Activated CD4-positive, alpha-beta T cell treated with anti-CD3 and anti-CD28 coated beads for 36 hours (primary cell): ENCODE measurements at places on chromosomes 5 and 9. TPM values are rescaled to one million over a fixed set of nuclear protein-coding genes. Genes with fewer than 3 reads are reported as not detected.

CCL27 gene
- 0.23 TPM for total RNA-seq

PCDHB3 gene
- total RNA-seq = not detected

ANKRD55 gene
- total RNA-seq = 3.7 TPM

NEUROG1 gene
- not detected for total RNA-seq

DNA sequence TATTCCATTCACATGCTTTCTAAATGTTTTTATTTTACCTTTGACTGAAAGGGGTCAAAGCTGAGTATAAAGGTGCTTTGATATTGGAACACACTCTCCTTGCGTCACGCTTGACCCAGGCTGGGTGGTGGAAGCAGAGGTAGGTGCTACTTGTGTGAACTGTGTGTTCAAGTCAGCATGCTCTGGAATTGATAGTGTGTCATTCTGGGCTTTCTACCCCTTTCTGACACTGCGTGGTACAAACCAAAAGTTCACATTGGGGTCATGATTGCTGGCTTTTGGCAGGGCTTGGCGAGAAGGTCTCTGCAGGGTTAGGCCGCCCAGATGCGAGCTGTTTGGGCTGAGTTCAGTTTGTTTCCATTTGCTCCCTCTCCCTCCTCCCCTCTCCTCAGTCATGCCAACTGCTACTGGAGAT, 131.8 kb downstream of the ADAMTSL1 start:
- peaks cover 2% of the 10 kb centered on the region for H3K27me3 ChIP-seq
- no peak overlapping the region for H3K27ac ChIP-seq
- DNase-seq = no peak
- no peaks in the 10 kb centered on the region for H3K4me1 ChIP-seq
- no peak overlapping the region for H3K4me3 ChIP-seq

- no peaks in the 10 kb centered on the region for H3K36me3 ChIP-seq
- H3K4me3 ChIP-seq = no peak overlapping the region
- peaks cover 10% of the 10 kb centered on the region for H3K27me3 ChIP-seq
Measured at GRCh38 chr5:41707853-41708603, 162.2 kb downstream of the OXCT1 start.

IL7R gene
- 236 TPM for total RNA-seq

DNA sequence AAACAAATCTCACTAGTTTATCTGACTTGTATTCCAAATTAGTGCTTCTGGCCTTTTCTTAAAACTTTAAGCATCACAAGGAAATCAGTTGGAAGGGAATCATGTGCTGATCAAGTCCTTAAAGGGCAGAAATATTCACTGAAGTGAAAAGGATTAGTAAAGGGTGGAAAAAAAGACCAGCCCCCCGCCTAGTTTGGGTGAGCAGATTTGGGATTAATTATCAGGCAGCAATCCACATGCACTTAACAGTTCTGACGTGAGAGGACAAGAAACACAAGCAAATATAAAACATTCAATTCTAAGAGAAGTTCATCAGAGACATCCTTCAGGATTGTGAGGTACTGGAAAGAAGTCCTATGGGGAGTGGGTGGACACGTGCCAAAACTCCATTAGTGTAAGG, at the start of gene TYRP1:
Gene TYRP1 (plus strand): TSS at position 245 of the 400 bp plus-strand sequence. CDS start 612 bp downstream, outside the sequence.
- H3K27me3 ChIP-seq = no peaks in the 10 kb centered on the region
- H3K27ac ChIP-seq = no peak within 1 kb of the TSS
- no peak within 1 kb of the TSS for H3K4me3 ChIP-seq

GRCh38 chr5:148042881-148043280, 20.9 kb upstream of the SPINK5 start:
- H3K27me3 ChIP-seq = no peaks in the 10 kb centered on the region
- no peak for DNase-seq
- no peaks in the 10 kb centered on the region for H3K36me3 ChIP-seq
- no peak overlapping the region for H3K4me3 ChIP-seq
- no peak overlapping the region for H3K27ac ChIP-seq
- H3K4me1 ChIP-seq = no peaks in the 10 kb centered on the region

GRCh38 chr5:142630927-142631539, 54.9 kb downstream of the FGF1 start:
- no peaks in the 10 kb centered on the region for H3K4me1 ChIP-seq
- no peak overlapping the region for H3K27ac ChIP-seq
- DNase-seq = no peak
- H3K4me3 ChIP-seq = no peak overlapping the region
